ENCODE measurements at places on chromosomes 16 and 17. TPM values are rescaled to one million over a fixed set of nuclear protein-coding genes. Genes with fewer than 3 reads are reported as not detected.

The CCDC137 gene
- total RNA-seq = 5.3 TPM

The NACA2 gene
- not detected for total RNA-seq

The GIT1 gene
- 42.4 TPM for total RNA-seq

The RNF157 gene
- total RNA-seq = 0.05 TPM

The PKMYT1 gene
- 4.2 TPM for total RNA-seq

The NR1D1 gene
- 0.89 TPM for total RNA-seq

The UNC45B gene
- total RNA-seq = not detected

The PRSS8 gene
- not detected for total RNA-seq

The GPR142 gene
- total RNA-seq = not detected

The KRTAP4-11 gene
- not detected for total RNA-seq

The RFWD3 gene
- 26.9 TPM for total RNA-seq

The ZNF423 gene
- under 0.01 TPM for total RNA-seq

The SULT1A2 gene
- total RNA-seq = not detected

The CD19 gene
- not detected for total RNA-seq

The RAB11FIP4 gene
- total RNA-seq = 0.74 TPM

The MPP2 gene
- 8.3 TPM for total RNA-seq

The FBXW10 gene
- total RNA-seq = under 0.01 TPM

The DOC2B gene
- total RNA-seq = not detected

The UBE2G1 gene
- 28.2 TPM for total RNA-seq

The STH gene
- total RNA-seq = not detected

The IL17C gene
- total RNA-seq = not detected

The STARD3 gene
- 27.0 TPM for total RNA-seq

The SLC16A13 gene
- 0.59 TPM for total RNA-seq

The PRSS21 gene
- not detected for total RNA-seq

The EVPLL gene
- not detected for total RNA-seq

The HSD17B1 gene
- total RNA-seq = 0.88 TPM

The SLC4A1 gene
- not detected for total RNA-seq

The CIITA gene
- not detected for total RNA-seq

The TAT gene
- not detected for total RNA-seq

The MEIOB gene
- not detected for total RNA-seq

The CCDC154 gene
- total RNA-seq = 0.30 TPM
